ENCODE measurements at places on chromosomes 3 and 15.
A peak's percentile ranks its signal among the peaks of the same experiment; 100 is the strongest.

- DNase-seq, result no peak
Observed at GRCh38 chr15:90000186-90001001, 730 bp upstream of the ZNF710 start.

- DNase-seq, result no peak
Observed at GRCh38 chr3:127443581-127444375, 146.8 kb downstream of the TPRA1 start.

DNA sequence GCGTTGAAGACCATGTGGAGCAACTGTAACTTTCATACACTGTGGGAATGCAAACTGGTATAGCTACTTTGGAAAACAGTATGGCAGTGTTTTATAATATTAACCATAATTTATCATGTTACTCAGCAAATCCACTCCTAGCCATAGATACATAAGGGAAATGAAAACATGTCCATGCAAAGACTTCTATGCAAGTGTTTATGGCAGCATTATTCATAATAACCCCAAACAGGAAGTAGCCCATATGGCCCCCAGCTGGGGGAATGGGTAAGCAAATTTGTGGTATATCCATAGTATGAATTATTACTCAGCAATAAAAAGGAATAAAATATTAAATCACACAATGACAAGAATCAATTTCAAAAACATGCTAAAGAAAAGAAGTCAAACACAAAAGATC lies 23.0 kb upstream of the GATA2 start:
- no peak for DNase-seq

- DNase-seq, result no peak
Observed at GRCh38 chr3:168865022-168865551, 769.4 kb upstream of the GOLIM4 start.

DNA sequence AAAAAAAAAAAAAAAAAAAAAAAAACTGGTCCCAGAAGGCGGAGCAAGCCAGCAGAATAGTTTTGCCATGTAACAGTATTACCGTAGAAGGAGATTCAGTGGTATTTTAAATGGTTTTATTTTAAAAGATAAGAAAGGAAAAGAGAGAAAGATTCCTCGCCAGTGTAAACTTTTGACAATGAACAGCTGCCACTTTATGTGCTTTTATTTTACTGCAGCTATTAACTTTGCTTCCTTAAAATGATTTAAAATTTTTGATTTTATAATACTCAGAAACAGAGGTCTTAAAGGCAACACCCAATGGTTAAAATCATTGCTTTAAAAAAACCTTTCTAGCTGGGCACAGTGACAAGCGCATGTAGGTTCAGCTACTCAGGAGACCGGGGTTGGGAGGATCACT lies 46.8 kb downstream of the TMCO5A start:
- DNase-seq, result no peak

GRCh38 chr15:81155375-81156218 lies 21.5 kb downstream of the CFAP161 start:
- no peak for DNase-seq

- no peak for DNase-seq
Observed at GRCh38 chr3:187039100-187039722, 100.1 kb downstream of the RPL39L start.

GRCh38 chr3:40782111-40782721 lies 257.5 kb downstream of the ZNF621 start:
- DNase-seq, result no peak

GRCh38 chr15:90126022-90126421 lies 23.8 kb upstream of the IDH2 start:
- no peak for DNase-seq

- no peak for DNase-seq
Observed at GRCh38 chr3:184481984-184482671, 79.5 kb upstream of the EPHB3 start.

DNA sequence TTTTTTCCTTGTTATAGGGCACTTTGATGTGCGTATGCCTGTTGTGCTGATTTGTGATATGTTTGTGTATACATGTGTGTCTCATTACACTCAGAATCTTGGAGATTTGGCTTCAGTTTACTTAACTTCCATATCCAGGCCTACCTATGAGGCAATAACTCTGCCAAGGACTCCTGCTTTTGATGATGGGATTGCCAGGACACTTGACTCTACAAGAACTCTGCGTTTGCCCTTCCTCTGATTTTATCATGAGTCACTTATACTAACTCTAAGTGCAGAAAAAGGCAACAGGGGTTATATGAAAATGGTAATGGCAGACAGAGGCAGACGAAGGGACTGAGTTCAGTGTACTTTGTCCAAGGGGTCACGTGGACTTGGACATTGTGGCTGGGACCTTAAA lies 33.6 kb downstream of the MCTP2 start:
- no peak for DNase-seq

DNA sequence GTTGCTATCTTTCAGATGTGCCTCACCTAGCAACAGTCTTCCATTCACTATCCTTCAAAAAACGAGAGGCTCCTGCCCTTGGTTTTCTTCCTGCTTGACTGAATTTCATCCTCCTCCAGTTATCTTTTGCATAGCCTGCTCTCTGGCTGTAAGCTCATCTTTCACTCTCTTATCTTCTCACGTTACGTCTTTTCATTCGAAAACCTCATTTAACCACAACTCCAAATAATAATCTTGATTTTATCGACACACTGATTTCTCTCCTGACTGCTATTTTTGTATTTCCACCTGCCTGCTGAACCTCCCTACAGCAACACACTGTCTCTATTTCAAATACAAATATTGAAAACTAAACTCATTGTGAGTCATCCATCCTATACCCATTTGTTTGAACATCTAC lies 230.7 kb upstream of the TMC3 start:
- no peak for DNase-seq

DNA sequence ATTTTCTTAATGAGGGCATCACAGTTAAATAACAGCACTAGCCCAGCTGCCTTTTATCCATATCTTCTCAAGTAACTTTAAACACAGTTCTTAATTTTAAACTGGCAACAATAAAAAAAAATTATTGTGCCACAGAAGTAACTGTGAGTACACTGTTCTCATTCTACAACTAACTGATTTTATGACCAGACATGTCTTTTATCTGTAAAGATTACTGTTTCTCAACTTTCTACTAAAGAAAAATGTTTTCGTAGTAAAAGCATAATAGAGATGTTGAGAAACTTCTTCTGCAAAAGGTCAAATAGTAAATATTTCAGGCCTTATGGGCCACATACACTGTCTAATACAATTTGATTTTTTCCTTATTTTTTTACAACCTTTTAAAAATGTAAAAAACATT lies 32.0 kb downstream of the PLOD2 start:
- DNase-seq, result no peak

GRCh38 chr3:11530153-11530721 lies 113.5 kb downstream of the VGLL4 start:
- DNase-seq, result peak; percentile 22

- no peak for DNase-seq
Observed at GRCh38 chr15:62857411-62857853, 185.1 kb upstream of the TPM1 start.

GRCh38 chr3:49903451-49904424 lies at the start of gene MST1R:
TSS of gene MST1R (minus strand) at chr3:49903873. CDS start at chr3:49903609, 264 bp downstream.
- DNase-seq, result no peak

GRCh38 chr3:62103531-62103930 lies 269.8 kb downstream of the FEZF2 start:
- DNase-seq, result no peak

DNA sequence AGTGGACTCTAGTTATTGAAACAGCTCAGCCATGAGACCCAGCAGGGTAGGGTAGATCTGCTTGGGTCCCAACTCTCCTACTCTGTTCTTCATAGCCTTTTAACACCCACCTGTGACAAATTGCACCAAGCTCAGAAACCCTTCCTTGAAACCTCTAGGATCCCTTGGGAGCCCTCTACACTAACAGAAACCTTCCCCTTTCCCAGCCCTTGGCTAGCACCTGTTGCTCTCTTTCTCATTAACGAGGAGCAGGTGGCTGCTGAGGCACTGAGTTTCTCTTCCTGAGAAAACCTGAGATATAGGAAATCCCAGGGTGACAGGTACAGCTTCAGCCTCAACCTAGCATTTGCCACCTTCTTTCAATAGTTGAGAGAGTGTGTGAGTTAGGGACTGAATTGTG lies 88.3 kb upstream of the CLSTN2 start:
- DNase-seq, result no peak

- DNase-seq, result no peak
Observed at GRCh38 chr3:132569153-132569552, 27.9 kb upstream of the ACKR4 start.

DNA sequence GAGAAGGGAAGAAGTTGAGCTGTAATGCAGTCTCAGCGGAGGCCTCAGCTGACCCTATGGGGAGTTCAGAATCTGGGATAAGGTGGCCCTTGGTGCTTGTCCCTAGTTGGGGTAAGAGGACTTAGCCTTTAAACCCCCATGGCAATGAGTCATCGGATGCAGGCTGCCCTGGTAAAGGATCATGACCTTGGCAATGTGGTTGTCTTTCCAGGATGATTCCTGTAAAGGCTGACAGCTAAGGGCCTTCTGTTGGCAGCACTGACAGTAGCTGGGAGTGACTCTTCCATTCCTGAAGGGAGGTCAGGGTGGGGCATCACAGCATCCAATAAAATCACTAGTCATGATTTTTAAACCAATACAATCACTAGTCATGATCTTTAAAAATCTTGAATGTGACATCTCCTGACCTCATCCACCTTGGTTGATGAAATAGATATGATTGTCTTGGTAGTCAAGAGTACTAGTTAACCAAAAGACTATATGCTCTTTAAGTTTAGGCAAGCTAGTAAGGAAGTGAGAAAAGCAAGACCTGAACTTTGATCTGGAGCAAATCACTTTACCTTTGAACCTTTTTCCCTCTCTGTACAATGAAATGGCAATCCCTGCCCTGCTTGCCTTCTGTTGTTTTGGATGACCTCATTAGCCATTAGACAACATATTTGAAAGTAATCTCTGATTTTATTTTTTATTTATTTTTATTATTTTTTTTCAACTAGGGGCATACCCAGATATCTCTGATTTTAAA lies 71.3 kb upstream of the CACNA1D start:
- no peak for DNase-seq

GRCh38 chr3:135915206-135915605 lies 50.3 kb upstream of the PPP2R3A start:
- DNase-seq, result no peak

- no peak for DNase-seq
Observed at GRCh38 chr15:101445562-101446517, 43.7 kb downstream of the PCSK6 start.

DNA sequence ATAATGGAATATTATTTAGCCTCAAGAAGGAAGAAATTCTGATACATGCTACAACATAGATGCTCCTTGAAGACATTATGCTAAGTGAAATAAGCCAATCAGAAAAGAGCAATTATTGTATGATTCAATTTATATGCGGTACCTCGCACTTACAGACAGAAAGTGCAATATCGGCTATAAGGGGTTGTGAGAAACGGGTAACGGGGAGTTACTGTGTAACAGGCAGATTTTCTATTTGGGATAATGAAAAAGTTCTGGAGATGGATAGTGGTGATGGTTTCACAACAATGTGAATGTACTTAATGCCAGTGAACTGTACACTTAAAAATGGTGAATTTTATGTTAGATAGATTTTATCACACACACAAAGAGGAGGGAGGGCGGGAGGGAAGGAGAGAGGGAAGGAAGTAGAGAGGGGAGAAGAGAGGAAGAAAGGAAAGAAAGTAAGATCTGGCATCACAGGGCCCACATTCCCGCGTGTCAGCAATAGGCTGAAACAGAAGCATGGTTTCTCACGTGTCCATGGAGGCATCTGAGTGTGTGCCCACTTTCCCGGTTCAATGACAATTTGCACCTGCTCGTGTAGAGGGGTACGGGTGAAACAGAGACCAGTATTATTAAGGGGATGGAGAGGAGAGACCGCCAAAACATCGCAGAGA lies 700 bp upstream of the BLM start:
- no peak for DNase-seq

DNA sequence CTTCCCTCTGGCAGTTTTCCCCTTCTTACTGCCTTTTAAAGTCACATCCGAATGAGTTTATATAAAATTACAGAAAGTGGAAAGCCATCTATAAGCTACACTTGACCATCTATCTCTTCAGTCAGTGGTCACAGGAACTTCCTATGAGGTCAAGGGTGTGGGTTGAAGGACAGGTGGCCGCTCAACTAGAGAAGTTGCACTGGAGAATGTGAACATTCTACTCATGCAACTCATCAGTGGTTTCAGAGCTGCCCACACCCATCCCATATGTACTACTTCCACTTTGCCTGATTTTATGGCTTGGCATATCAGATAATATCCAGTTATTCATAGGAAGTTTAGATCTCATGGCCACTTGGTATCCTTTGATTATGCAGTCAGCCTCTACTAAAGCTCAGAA lies 57.4 kb upstream of the TMEM158 start:
- no peak for DNase-seq

DNA sequence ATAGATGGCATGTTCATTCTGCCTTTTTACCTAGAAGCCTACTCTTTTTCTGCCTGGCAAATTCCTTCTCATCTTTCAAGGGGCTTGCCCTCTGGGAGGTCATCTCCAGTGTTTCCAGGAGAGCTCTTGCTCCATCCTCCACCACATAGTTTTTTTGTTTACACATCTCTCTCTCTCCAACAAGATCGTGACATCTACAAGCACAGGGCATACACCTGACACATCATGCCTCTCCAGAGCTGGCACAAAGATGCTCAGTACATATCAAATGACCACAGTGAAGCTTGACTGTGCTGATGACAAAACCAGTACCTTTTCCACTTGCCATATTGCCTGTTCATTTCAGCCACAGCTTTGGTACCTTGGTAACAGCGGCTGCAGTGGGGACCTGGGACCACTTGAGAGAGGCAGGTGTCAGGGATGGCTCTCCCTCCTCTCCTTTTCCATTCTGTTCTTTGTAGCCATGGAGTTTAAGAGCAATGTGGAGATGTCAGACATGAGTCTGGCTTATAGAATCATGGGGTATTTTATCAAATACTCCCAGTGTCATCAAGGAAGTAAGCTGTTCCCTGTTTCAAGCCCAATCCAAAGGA lies 15.4 kb downstream of the ALPK3 start:
- DNase-seq, result no peak

- DNase-seq, result no peak
Observed at GRCh38 chr15:55737373-55737772, 5.6 kb downstream of the PRTG start.

DNA sequence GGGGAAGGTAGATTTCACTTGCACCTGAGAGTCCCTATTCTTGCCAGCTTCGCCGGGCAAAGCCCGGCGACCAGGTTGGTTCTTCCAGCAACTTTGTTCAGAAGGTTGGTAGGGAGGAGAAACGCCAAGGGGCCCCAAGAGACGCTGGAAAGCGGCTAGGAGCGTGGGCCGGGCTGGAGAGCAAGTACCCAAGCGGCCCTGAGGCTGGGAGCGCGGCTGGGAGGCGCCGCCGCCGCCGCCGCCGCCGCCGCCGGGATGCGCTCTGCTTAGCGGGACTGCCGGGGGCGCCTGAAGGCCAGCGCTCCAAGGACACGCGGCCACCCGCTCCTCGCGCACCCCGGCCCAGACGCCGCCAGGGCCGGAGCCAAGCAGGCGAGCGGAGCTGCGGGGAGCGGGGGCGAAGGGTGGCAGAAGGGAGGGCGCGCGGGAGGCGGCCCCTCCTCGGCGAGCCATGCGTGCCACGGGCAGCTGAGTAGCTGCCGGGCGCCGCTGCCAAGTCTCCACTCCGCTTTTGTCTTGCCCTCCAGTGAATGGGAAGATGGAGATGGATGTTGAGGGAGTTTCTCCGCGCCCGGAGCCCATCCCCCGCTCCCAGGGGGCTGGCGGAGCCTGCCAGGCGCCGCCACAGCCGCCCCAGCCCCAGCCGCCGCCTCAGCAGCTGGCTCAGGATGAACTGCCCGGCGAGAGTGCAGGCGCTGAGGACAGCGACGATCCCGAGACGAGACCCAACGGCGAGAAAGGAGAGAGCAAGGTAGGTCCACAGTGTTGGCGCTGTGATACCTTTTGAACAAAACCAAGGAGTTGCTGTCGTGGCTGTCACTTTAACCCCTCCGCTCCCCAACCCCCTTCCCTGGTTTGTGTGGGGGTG lies 227.4 kb upstream of the AZI2 start:
- DNase-seq, result peak; percentile 65
